ENCODE measurements at places on chromosomes 1 and 21.

DNA sequence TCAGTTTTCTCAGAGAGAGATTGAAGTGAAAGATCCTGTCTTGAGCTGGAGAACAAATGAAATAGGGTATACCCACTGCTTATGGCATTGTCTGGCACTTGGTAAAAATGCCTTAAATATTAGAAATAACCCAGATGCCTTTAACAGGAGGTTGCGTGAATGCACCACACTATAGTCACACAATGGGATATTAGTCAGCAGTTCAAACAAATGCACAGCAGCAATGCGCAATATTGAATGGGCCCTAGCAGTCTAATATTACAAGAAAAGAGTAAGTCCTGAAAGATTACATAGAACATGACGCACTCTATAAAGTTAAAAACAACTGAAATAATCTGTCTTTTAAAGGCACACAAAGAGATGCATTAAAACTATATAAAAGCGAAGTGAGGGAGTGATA is 161.1 kb downstream of the EDEM3 start:
- no peak for DNase-seq

DNA sequence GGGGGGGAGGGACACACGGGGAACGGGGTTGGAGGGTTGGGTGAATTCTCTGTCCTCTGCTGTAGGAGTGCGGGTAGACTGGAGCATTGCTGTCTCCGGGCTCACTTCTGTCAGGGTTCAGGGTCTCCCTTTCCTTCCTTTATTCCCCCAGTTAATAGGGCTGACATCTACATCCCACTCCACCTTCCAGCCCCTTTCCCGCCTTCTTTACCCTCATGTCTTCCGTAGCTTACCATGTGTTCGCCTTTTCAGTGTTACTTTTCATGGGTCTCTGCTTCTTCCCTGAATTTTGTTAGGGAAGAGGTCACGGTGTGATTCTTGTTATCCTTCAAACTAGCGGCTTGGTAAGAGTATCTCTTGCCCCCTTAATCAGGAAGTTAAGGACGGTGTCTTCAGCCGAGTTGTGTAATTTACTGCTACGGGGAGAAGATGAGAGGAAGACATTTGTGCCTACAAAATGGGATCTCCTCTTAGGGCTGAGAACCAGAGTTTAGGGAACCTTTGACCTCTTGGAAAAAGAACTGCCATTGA is 917 bp downstream of the RAP1A start:
- no peak for DNase-seq

DNA sequence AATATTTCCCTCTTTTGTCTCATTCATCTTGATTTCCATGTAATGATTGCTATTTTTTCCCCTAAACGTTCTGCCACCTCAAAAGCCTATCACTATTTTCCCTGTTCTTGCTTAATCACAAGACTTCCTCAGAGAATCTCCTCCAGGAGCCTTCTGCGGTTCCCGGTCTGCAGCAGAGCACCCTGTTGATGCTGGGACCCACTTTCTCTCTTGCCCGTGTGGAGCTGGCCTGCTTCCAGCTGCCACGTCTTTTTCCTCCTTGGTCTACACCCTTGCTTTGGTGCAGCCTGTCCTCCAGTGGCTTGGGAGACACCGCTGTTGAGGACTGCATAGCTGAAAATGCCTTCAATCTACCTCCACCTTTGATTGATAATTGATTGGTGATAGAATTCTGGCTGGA is 70.0 kb upstream of the COA6 start:
- no peak for DNase-seq

DNA sequence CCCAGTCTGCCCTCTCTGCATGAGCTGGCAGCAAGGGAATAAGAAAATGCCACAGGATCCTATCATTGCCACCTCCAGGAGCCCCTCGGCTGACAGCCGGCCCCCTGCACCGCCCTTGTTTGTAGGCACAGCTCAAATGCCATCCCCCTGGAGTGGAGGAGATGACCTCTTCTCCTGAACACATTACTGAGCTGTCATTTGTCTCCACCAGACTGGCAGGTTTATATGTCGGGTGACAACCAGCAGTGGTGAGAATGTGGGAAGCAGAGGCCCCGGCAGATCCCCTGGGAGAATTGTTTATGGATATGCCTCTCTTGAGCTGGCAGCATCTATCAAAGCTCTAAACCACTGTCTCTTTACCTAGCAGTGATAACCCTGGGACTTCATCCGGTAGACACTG is 135.4 kb upstream of the FMN2 start:
- DNase-seq: no peak

DNA sequence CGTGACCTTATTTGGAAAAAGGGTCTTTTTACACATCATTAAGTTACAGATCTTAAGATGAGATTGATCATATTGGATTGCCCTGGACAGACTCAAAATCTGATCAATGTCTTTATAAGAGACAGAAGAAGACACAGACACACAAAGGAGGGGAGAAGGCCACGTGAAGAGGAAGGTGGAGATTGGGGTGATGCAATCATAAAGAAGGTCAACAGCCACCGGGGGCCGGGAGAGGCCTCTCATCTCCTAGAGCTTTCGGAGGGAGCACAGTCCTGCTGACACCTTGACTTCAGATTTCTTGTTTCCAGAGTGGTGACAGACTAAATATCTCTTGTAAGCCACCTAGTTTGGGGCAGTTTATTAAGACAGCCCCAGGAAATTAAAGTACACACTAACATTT is 204.6 kb upstream of the CSF3R start:
- no peak for DNase-seq

DNA sequence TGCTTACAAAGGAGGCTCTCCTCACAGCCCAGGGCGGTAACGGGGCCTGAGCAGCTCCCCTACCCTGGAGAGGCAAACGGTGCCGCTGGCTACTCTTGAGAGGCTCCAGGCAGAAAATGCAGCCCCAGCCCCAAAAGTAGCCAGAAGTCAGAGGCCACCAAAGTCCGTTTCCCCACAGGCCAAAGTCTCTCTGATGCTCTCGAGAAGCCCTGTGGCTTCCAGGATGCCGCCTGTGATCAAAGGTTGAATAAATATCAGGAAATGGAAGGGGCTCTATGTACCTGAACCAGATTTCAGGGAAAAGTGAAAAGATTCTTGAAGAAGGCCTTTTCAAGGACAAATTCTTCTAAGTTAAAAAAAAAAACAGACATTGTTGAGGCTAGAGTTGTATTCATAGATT is 4.2 kb downstream of the PANK4 start:
- no peak for DNase-seq

- DNase-seq: peak; percentile 75
These were observed 29.7 kb downstream of the HEYL start for GRCh38 chr1:39609618-39610331.

DNA sequence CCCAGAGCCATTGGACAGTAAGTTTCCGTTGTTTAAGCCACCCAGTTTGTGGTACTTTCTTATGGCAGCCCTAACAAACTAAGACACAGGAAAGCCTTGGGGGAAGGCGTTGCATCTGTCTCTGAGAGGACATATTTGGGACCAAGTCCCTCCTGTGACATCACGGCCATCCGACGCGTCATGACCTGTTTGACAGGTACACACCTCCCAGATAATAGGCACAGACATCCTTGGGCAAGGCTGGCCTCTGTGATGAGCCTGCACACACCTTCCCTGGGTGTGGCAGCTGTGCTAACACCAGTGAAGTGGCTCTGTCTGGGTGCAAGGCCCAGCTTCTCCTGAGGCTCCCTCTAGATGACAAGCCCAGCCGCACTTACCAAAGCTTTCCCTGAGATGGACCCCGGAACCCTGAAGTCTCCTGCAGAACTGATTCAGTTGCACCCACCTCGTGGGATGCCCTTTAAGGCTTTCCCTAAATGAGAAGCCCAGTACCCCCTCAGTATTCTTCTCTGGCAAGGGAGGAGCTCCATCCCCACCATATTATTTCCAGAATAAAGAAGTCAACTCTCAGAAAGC is 136.5 kb downstream of the ZSCAN20 start:
- DNase-seq: no peak

DNA sequence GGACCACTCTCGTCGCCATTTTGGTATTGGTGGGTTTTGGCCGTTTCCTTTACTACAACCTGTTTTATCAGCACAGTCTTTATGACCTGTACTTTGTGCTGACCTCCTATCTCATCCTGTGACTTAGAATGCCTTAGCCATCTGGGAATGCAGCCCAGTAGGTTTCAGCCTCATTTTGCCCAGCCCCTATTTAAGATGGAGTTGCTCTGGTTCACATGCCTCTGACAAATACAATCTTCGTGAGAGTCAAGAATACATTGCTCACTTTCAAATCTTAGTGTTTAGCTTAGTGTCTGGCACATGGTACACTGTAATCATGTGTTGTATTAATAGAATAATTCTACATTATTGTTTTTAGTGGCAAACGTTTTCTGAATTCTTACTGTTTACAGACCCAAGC is 88.9 kb downstream of the BACH1 start:
- DNase-seq: no peak

GRCh38 chr1:210792250-210793102 is 341.5 kb downstream of the KCNH1 start:
- no peak for DNase-seq

- no peak for DNase-seq
These were observed 88.9 kb upstream of the TNFSF4 start for GRCh38 chr1:173295995-173296394.

GRCh38 chr1:85991261-85991660 is 165.3 kb downstream of the COL24A1 start:
- no peak for DNase-seq

- no peak for DNase-seq
These were observed 18.8 kb downstream of the SLC41A1 start for GRCh38 chr1:205794011-205794730.

- DNase-seq: no peak
These were observed 3.0 kb upstream of the PEX10 start for GRCh38 chr1:2415337-2415736.

DNA sequence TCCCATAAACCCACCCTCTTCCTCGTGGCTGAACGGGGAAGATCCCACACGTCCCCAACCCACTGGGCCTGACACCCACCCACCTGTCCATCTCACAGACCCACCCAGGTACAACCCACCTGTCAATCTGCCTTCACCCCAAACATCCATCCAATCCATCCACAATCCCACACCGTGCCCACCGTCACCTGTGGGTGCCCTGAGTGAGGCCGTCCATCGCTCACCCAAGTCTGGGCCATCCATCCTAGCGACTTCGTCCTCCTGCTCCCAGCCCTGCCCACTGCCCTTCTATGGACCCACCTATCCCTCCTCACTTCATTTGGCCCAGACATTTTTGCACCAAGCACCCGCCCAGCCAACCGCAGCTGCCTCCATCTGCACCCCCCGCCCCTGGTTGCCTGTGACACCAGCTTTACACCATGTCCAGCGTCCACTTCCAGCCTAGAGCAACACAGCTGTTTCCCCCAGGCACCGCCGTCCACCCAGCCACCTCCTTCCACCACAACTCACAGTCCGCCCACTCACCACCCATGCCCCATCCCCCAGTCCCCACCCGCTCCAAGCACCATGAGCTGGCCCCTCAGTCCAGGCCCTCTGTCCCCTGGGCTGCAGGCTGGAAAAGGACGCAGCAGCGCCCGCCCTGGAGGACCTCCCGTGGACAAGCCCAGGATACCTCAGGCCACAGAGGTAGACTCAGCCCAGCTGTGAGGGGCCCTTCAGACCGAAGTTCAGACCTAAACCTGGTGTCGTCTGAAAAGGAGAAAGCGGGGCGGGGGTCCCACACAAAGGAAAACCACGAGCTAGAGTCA is 7.7 kb downstream of the TTLL10 start:
- DNase-seq: no peak

- DNase-seq: no peak
These were observed 137.4 kb downstream of the FGGY start for GRCh38 chr1:59434336-59434735.

DNA sequence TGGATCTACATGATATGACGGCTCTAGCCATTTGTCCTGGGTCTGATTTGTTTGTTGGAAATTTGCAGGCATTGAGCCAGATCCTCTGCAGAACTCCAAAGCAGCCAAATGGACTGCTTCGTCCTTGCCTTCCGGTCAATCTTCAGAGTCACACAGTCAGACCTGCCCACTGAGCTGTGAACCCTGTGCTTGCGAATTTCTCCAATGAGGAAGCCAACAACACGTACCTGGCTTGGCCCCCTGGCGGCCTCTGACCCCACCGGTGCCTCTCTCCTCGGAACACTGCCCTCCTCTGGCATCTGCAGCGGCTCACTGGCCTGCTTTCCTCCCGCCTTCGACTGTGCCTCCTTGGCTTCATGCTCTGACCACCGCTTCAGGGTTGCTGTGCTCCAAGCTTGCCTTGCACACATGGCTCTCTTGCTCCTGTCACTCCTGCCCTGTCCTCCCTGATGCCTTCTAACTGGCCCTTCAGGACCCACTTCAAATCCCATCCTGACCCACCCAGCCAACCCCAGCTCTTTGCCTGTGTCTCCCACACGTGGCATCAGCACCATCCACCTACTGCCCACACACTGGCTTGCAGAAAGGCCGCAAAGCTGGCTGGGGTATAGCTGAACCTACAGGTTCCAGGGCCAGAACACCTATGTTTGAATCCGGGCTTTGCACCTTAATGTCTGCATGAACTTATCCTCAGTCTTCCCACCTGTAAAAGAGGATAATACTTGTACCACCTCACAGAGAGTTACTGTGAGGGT is 128.2 kb downstream of the KCNN3 start:
- DNase-seq: no peak

- no peak for DNase-seq
These were observed 9.6 kb upstream of the ADARB1 start for GRCh38 chr21:45064618-45065399.

DNA sequence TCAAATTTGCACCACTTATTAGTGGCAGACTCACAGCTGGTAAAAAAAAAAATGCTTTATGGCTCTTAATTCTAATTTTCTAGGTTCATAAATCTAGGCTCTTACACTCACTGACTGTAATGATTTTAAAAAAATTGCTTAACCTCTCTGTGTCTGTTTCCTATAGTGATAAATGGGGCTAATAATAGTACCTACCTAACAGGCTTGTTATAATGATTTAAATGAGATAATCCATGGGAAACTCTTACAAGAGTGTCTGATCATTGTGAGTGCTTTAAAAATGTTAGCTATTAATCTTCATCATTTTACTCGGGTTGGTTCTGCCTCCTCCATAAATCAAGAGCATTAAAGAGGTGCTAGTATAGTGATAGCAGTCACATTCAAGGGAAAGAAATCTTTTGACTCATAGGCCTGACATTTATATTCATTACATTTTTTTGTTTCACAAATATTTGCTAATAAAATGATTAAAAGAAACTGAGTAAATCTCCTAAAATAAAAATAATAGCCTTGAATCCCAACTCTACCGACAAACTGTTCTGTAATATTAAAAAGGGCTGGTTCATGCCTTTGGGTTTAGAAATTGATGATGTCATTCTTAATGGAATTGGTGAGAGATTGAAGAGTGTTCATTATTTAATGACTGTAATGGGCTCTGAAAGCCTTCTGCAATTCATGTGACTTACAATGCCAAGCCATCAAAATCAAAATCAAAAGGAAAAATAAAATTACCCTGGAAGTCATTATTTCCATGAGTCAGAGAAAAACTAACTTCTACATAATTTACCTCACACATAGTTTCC is 93.9 kb upstream of the PALMD start:
- DNase-seq: no peak

GRCh38 chr21:35102488-35103371 is 53.6 kb upstream of the RUNX1 start:
- no peak for DNase-seq
